Karpas-422 (cell line): ENCODE measurements at places on chromosomes 16 and 17. TPM values are rescaled to one million over a fixed set of nuclear protein-coding genes. Genes with fewer than 3 reads are reported as not detected.

Gene TNFRSF13B
- total RNA-seq = not detected in 2 replicates

Gene ELMO3
- 0.82 and 5.6 TPM in 2 replicates for total RNA-seq

Gene SNX20
- 10.2 and 15.4 TPM in 2 replicates for total RNA-seq

Gene CALB2
- total RNA-seq = not detected in 2 replicates

Gene MGAT5B
- total RNA-seq = not detected in 2 replicates

Gene CIBAR2
- total RNA-seq = not detected in 2 replicates

Gene SSTR5
- total RNA-seq = not detected in 2 replicates

Gene KRTAP4-4
- not detected in 2 replicates for total RNA-seq

Gene MFAP4
- 0.15 TPM in 1 of 2 replicates, not detected in the other for total RNA-seq

Gene NRN1L
- 0.56 TPM in 1 of 2 replicates, not detected in the other for total RNA-seq

Gene FBXO39
- total RNA-seq = not detected in 2 replicates

Gene TP53TG3F
- not detected in 2 replicates for total RNA-seq

Gene PTX4
- total RNA-seq = not detected in 2 replicates

Gene LRRC75A
- total RNA-seq = 2.4 and 5.2 TPM in 2 replicates

Gene EVPLL
- total RNA-seq = not detected in 2 replicates

Gene HAGHL
- total RNA-seq = 57.4 and 159 TPM in 2 replicates

Gene KIFC3
- total RNA-seq = not detected in 2 replicates
